Esophagus mucosa (tissue), 1 donor: ENCODE measurements at places on chromosomes 13 and 19. TPM values are rescaled to one million over a fixed set of nuclear protein-coding genes. Genes with fewer than 3 reads are reported as not detected.

CEACAM16 gene
- total RNA-seq = not detected

FLT3LG gene
- 3.3 TPM for total RNA-seq

DNA sequence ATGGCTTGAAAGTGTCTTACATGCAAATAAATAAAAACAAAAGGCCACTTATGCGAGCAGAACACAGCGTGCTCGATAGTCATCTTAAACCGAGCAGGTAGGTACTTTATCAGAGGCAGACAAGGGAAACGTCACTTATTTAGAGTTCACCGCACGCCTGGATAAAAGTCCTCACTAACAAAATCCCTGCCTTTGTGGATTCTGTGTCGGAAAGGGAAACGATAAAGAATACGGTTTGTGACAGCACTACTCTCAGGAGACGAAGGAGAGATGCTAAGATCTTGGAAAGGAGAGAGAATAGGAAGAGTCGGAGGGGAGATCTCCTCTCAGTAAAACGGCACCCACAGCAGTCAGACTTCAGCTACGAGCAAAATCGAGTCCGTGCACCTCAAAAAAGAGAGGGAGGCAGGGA, 581 bp downstream of the RCBTB1 start:
- no peak for ATAC-seq

DNA sequence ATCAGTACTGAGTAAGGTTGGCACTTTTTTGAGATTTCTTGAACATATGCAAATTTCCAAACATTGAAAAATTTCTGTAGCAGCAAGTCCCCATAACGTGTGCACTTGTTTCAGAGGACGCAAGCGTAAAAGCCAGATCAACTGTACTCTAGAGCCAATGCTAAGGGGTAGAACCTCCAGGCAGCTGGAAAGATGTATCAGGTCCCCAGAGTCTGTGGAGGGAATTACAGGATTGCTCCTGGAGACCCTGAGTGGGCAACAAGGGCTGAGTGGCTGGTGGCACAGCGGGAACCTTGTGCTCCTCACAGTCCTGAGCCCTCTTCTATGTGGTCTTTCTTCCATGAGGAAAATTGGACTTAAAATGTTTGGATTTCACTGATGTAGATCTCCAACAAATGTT, 53.9 kb upstream of the AMER2 start:
- no peak for ATAC-seq

SYMPK gene
- total RNA-seq = 42.9 TPM

GRCh38 chr13:109779876-109780510, 6.4 kb downstream of the IRS2 start:
- no peak for ATAC-seq

- ATAC-seq = no peak
Observed at GRCh38 chr13:108851660-108852059, 222.2 kb downstream of the MYO16 start.

DNA sequence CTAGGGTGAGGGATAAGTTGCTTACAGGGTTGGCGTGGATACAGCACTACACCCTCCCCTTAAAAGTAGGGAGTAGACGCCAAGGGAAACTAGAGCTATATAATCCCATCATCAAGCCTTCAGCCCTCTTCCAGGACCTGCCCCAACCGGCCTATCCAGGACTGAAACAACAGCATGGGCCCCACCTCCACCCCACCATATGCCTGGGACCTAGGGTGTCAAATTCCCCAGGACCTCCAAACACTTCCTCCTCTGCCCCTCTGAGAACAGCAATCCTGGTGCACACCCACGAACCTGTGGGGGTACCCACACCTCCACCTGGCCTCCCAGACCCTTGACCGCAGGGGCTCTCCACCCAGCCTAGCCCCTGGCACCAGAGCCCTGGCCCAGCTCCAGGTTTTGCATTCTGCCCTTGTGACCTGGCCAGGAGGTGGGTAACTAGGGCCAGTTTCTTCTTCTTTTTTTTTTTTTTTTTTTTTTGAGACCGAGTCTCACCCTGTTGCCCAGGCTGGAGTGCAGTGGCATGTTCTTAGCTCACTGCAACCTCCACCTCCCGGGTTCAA, 1.4 kb upstream of the CYP2F1 start:
- peak; percentile 89 for ATAC-seq

GRCh38 chr13:24280720-24281119, 28.7 kb upstream of the C1QTNF9 start:
- ATAC-seq = peak; percentile 19

NLRP11 gene
- not detected for total RNA-seq

- ATAC-seq = peak; percentile 21
Observed at GRCh38 chr19:14103310-14103709, 12.8 kb upstream of the SAMD1 start.

DNA sequence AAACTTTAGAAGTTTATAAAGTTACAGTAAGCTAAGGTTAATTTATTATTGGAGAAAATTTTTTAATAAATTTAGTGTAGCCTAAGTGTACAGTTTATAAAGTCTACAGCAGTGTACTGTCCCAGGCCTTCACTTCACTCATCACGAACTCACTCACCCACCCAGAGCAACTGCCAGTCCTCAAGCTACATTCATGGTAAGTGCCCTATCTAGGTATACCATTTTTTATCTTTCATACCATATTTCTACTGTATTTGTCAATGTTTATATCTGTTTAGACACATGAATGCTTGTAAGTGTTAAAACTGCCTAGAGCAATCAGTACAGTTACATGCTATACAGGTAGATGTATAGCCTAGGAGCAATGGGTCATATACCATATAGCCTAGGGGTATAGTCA, 12.5 kb downstream of the INTS6 start:
- ATAC-seq = no peak

DNA sequence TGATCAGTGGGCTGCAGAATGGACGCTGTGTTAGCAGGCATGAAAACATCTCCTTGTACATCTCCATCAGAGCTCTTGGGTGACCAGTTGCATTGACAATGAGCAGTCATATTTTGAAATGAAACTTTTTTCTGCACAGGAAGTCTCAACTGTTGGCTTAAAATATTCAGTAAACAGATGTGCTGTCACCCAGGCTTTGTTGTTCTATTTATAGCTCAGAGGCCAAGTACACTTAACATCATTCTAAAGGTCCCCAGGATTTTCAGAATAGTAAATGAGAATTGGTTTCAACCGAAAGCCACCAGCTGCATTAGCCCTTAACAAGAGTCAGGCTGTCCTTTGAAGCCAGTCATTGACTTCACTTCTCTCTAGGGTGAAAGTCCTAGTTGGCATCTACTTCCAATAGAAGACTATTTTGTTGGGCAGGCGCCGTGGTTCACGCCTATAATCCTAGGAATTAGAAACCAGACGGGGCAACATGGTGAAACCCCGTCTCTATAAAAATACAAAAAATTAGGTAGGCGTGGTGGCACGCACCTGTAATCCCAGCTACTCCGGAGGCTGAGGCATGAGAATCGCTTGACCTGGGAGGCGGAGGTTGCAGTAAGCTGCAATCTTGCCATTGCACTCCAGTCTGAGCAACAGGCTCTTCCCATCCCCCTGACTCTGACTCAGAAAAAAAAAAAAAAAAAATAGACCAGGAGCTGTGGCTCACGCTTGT, 7.9 kb upstream of the PDE4A start:
- no peak for ATAC-seq

AMER2 gene
- not detected for total RNA-seq

- ATAC-seq = no peak
Observed at GRCh38 chr13:100443998-100444328, 144.6 kb downstream of the GGACT start.

DNA sequence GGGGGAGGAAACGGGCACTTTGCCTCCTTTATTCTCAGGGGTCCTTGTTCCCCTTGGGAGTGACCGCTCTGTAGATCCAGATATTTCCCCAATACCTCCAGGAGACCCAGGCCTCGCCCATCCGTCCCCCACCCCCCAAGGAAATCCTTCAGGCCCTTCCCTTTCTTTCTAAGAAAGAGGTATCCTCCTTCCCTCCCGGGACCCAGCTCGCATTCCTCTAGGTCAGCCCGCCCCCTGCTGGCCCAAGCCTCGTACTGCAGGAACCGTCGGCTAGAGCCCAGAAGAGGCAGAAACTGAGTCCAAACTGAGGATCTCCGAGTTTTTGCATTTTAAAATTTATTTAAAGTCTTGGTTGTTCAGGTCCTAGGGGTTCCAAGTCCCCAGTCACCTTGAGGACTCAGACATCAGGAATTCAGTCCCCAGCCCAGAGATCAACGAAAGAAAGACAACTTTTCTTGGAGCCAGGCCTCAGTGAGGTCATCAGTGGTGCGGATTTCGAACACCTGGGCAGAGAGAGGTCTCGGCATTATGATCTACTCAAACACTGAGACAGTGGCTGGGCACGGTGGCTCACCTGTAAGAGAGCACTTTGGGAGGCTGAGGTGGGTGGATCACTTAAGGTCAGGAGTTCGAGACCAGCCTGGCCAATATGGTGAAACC, 7.5 kb upstream of the LRFN1 start:
- peak; percentile 82 for ATAC-seq

GRCh38 chr13:40422588-40423235, 243.7 kb downstream of the FOXO1 start:
- ATAC-seq = no peak

CATSPERD gene
- total RNA-seq = not detected

DNA sequence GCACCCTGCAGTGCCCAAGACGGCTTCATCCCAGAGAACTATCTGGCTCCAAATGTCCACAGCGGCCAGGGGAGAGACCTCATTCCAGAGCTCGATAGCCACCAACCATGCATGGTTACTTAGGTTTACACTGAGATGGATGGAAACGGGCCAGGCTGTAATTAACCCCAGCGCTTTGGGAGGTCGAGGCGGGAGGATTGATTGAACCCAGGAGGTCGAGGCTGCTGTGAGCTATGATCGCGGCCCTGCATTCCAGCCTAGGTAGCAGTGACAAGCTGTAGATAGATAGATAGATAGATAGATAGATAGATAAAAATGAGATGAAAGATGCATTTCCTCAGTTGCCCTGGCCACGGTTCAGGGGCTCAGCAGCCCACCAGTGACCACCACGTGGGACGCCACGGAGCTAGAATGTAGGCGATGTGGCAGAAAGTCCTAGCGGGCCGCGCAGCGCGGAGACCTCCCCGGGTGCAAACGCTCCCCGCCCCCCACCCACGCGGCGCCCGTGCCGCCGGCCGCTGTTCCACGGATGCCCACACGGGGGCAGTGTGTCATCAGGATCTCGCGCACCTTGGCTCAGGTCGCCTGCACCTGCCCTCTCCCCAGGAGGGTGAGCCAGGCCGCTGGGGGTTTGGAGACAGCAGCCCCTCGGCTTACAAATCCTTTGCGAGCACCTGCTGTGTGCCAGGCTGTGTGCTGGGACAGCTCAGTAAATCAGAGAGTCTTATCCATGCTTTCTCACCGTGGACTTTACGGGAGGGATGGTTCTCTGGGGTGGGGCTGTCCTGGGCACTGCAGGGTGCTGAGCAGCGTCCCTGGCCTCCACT, 13.5 kb upstream of the TLE5 start:
- ATAC-seq = peak; percentile 82

DNA sequence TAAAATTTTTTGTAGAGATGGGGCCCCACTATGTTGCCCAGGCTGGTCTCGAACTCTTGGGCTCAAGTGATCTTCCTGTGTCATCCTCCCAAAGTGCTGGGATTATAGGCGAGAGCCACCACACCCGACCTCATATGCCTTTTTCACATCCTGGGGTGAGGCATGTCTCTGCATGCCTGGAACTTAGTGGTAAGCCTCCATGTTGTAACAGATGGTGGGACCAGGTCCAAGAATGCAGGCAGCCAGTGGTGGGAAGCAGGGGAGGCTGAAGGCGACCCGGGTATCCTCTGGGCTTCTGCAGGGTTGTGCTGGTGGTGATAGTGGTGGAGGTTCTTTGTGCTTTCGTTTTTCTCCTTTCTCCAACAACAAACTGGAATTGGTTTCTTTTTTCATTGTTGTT, 30.1 kb upstream of the CCDC124 start:
- peak; percentile 43 for ATAC-seq

GRCh38 chr19:44308011-44308410, 3.2 kb upstream of the ZNF235 start:
- ATAC-seq = no peak

ZNF600 gene
- 6.1 TPM for total RNA-seq

- ATAC-seq = no peak
Observed at GRCh38 chr19:35560677-35561076, 2.8 kb downstream of the ATP4A start.

CADM4 gene
- total RNA-seq = 13.0 TPM

DNA sequence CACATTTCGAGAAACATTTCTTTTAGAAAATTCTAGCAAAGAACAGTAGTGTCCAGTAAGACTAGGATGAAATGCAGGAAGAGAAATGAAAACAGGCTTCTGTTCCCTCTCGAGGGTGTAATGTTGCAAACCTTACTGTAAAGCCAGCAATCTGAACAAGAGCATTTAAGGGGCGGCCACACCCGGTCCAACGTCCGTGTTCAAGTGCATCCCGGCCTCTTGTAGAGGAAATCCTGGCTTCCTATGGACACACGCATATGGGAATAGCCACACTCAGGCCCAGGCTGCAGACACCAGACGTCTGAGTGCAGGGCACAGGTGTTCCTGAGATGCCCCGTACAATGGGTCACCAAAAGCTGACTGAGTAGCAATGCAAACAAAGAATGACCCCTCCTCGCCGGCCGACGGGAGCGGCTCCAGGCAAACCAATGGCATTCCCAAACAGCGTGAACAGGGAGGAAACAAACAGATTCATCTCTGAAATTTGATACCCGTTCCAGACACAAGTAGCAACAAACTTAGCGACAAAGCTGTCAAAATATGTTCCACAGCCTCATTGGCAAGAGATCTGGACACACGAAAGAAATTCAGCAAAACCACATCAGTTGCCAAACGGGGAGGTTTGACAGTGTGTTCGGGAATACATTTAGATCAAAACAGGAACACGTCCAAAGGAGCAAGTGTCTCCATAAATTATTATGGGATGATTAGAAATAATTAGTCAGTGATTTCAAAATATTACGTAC, 278.6 kb upstream of the TSHZ3 start:
- no peak for ATAC-seq

DNA sequence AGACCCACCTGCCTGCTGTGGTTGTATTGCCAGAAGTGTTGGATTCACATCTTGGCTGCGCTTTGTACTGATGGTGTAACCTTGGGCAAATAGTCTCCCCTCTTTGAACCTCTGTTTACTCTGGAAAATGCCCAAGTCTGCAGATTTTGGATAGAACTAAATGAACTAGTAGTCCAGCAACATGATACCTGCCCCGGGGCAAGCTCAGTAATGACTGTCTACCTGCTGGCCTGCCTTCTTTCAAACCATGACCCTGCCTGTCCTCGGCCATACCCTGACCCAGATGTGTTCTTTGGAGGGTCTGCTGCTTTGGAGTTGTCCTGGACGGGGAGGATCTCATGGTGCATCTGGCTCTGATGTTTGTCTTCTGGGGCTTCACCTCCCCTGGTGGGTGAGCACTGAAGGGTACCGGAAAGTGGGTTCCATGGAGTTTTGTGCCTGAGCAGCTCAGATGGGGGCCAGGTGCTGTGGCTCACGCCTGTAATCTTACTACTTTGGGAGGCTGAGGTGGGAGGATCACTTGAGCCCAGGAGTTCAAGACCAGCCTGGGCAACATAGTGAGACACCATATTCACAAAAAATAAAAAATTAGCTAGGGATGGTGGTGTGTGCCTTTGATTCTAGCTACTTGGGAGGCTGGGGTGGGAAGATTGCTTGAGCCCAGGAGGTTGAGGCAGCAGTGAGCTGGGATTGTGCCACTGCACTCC, 59.5 kb downstream of the TNFRSF19 start:
- no peak for ATAC-seq
